ENCODE measurements at places on chromosomes 6 and 20. TPM values are rescaled to one million over a fixed set of nuclear protein-coding genes. Genes with fewer than 3 reads are reported as not detected.

DNA sequence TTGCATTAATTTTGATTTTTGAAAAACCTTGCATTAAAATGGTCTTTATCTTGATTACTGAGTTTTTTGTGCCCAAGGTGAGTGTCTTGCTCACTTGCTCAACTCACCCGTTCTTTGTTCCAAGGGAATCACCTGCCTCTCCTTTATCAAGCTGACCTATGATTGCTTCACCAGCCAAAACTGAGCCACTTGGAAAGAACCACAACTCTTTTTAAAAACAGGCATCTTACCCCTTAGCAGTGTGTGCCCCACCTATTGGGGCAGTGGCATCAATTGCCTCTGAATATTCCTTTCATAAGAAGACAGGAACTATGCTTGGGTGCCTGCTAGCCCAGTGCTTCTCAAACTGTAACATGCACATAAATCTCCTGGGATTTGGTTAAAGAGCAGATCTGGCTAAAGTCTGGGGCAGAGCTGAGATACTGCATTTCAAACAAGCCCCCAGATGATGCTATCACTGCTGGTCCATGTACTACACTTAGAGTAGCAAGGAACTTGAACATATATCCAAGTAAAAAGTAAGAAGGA lies 3.3 kb upstream of the STK38 start:
- no peak for DNase-seq
- H3K27me3 ChIP-seq: no peaks in the 10 kb centered on the region
- H3K4me1 ChIP-seq: peaks cover 12% of the 10 kb centered on the region
- H3K27ac ChIP-seq: no peak overlapping the region

DNA sequence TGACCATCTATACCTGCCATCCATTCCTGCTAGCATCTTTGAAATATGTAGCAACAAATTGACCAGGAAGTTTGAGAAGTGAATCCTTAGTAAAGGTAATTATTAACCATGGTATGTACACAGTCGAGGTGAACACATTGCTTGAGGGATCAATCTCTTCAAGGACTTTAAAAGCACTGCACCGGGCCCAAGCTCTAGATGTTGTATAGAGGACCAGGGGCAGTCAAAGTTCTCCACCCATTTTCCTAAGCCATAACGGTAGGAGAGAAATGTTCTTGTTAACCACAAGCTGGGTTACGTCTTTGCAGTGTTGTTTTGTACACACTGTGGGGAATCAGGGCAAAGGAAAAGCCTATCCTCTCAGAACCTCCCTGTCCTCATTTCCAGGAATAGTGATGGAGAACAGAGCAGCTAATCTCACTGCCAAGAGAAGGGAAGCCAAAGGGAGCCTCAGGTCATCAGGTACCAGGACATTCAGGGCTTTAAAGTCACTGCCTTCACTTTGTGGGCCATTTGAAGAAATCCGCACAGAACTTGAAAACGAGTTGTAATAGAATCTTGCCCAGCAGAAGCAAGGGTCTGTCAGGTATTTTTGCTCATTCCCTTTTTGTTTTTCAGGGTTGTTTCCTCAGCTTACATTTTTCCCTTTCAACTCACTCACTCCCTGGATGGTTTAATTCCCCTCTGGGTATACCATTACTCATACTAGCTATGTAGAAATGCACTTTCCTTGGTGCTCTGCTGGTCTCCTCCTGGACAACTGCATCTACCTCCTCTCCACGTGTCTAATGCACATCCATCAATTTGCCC lies 5.3 kb upstream of the PM20D2 start:
- no peak overlapping the region for H3K27ac ChIP-seq
- no peaks in the 10 kb centered on the region for H3K36me3 ChIP-seq
- no peaks in the 10 kb centered on the region for H3K4me1 ChIP-seq
- no peak overlapping the region for H3K4me3 ChIP-seq

GRCh38 chr6:28478518-28478917 lies 35.2 kb upstream of the ZSCAN23 start:
- H3K27ac ChIP-seq: no peak overlapping the region
- no peak overlapping the region for H3K4me3 ChIP-seq
- H3K4me1 ChIP-seq: no peaks in the 10 kb centered on the region
- no peak for DNase-seq

GRCh38 chr6:25014791-25015560 lies 79.2 kb upstream of the RIPOR2 start:
- no peak overlapping the region for H3K27ac ChIP-seq
- no peaks in the 10 kb centered on the region for H3K36me3 ChIP-seq
- peak; percentile 47 for DNase-seq
- H3K4me3 ChIP-seq: no peak overlapping the region
- no peaks in the 10 kb centered on the region for H3K27me3 ChIP-seq

DNA sequence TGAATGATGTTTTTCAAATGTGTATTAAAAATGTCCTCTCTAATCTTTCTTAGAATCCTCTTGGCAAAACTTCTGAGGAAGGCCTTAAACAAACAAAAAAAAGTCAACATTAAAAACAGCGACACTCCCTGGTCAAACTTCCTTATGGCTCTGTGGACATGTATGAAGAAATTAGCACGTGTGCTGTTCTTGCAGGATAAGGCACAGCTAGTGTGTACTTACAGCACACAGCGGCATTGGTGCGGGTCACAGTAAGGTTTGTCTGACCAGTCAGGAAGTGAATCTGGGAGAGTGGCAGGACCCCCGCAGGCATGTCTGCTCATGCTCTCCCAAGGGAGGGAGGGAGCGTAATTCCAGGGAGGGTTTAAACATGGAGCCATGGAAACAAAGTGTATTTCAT lies 38.8 kb downstream of the SLC22A1 start:
- H3K36me3 ChIP-seq: peaks cover 2% of the 10 kb centered on the region
- no peak overlapping the region for H3K27ac ChIP-seq
- peak; percentile 47 for DNase-seq
- no peaks in the 10 kb centered on the region for H3K27me3 ChIP-seq
- H3K4me1 ChIP-seq: no peaks in the 10 kb centered on the region
- no peak overlapping the region for H3K4me3 ChIP-seq

Gene FRS3
- 7.0 TPM for total RNA-seq

Gene EEF1A2
- 18.1 TPM for total RNA-seq

Gene BPI
- total RNA-seq: 0.16 TPM

Measured in kidney (tissue), 22 donors.